LHCN-M2 (cell line): ENCODE measurements at places on chromosomes 2 and 18. TPM values are rescaled to one million over a fixed set of nuclear protein-coding genes. Genes with fewer than 3 reads are reported as not detected.

GRCh38 chr2:3129867-3130266 lies 247.8 kb downstream of the EIPR1 start:
- DNase-seq = no peak

DNA sequence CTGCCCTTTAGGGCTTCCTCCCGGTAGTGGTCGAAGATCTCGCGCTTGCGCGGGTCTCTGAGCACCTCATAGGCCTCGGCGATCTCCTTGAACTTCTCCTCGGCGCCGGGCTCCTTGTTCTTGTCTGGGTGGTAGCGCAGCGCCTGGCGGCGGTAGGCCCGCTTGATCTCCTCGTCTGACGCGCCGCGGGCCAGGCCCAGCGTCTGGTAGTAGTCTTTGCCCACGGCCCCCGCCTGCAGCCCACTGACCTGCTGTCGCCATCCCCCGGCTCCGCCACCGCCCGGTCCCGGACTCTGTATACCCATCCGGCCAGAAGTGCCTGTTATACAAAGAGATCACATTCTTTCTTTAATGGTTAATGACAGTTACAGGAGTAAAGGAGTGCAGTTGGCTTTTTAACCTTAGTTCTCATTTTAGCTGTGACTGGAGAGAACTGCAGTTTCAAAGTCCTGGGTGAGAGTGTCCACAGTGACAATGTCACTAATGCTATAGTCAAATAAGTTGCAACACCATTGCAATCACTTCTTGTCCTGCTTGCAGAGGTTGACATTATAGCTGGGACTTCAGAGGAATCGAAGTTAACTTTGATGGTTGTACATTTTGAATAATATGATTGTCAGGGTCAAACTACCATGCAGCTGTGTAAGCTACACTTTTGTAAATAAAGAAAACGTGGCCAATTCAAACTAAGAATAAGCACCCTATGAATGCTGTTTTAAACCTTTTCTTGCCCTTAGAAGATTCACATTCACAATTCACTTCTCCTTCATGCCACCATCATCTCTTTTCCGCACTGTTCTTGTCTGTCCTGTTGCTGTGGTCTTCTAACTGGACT lies 35.3 kb upstream of the CAVIN2 start:
- DNase-seq = no peak

DNA sequence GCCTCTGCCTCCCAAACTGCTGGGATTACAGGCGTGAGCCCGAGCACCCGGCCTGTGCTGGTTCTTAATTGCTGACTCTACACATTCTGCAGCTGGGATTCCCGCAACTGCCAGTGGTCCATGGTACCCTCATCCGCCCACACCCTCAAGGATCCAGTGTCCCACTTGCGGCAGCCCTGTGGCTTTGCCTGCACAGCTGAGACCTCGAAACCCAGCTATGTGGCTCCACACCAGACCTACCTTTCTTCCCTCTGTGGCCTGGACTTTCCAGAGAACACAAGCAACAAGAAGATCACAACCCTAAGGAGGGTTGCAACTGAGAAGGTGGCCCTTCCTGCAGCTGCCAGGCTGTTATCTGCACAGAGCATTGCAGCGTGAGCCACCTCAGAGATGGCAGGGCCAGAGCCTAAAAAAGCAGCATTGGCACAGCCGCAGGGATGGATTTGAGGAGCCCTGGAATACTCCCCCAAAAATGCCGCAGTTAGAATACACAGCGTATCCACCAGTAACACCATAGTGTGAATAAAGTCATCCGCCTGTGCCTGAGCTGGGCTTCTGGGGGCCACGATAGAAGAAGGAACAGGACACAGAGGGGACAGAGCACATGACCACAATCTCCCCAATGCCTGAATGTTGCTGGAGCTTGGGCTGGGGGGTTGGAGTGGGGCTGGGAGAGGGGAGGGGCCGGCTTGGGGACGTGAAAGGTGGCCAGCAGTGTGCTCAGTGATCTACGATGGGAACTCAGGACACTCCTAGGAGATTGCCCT lies 1.9 kb downstream of the GPR55 start:
- DNase-seq = no peak

DNA sequence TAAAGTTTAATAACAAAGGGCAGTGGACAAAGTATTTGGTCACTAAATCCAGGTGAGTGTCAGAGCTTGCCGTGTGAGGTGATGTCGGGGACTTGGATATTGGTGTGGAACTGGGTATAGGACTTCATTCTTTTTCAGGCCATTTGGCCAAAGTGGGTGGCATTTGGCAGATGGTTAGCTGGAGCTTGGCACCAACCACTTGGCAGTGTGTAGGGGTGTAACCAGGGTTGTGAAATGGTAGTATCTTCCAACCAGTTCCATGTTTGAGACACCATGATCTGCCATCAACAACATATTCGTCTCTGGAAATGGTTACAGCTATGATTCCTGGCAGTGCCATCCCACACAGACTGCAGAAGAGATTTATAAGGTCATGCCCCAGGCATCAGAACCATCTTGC lies 113.9 kb downstream of the CCDC85A start:
- DNase-seq = no peak

DNA sequence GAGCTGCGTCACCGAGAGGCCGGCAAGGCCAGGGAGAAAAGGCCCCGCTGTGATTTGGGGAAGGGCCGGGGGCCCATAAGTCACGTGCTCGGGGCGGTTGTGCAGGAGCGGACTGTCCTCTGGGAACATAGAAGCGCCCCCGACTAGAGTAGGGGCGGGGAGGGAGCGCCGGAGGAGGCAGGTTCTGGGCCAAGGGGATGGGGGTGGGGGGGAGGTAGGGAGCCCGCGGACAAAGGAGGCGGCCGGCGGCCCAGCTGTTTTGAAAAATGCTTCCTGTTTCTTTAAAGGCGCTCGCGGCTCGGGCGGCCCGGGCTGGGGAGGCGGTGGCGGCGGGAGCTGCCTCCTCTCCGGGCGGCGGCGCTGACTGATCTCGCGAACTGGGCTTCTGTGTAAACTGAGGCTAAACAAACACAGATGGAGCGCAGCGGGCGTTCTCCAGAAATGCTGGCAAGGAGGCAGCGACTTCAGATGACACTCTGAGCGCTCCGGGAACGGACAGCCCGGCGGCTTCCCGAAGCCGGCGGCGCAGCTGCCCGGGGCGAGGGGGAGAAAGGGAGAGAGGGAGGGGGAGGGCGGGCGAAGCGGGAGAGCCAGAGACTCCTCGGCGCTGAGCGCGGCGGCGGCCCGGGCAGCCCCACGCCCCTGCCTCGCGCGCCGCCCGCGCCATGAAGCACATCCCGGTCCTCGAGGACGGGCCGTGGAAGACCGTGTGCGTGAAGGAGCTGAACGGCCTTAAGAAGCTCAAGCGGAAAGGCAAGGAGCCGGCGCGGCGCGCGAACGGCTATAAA lies at the start of gene ATOH8:
Gene ATOH8, plus strand, starts transcription at position 467 of the 788 bp plus-strand sequence. Its CDS starts 199 bp downstream, at position 666.
- DNase-seq = peak; percentile 85

DNA sequence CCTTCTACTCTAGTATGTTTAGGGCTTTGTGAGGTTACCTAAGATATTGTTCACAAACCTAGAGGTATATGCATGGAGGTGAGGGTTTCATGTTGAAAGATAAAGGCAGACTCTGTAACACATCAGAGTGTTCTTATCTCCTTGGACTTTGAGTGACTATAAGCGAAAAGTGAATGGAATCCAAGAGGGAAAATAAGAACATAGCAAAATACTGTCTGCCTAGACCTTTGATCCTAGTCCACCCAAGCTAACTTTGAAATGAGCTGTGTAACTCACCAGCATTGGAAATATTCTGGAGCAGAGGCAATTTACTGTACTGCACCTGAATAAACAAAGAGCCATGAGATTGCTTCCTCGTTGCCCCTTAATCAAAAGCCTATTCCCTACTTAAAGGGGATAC lies 28.2 kb upstream of the GALNT1 start:
- DNase-seq = no peak

DNA sequence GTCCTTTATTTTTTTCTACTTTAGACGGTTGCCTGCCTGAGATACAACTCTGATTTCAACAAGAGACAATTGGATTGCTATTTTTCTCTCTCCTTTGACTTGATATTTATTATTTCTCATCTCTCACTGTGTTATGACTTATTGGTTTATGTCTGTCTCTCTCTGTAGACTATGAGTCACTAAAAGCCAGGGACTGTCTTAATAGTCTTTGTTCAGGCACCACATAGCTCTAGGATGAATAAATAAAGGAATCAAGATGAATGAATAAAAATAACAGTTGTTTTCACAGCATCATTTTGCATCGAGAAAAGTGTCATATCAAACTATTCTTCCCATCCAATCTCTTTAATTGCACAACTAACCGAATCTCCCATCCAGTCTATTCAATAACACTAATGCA lies 31.4 kb upstream of the CD28 start:
- DNase-seq = peak; percentile 83

GRCh38 chr2:191811807-191812602 lies 34.9 kb downstream of the CAVIN2 start:
- DNase-seq = peak; percentile 73

GRCh38 chr2:85769983-85770362 lies 16.2 kb downstream of the ATOH8 start:
- DNase-seq = no peak

- DNase-seq = no peak
Observed at GRCh38 chr2:218880102-218880858, at the start of gene WNT10A. TSS of gene WNT10A (plus strand) at chr2:218880852. CDS start at chr2:218880996, 144 bp downstream.

GRCh38 chr2:226652369-226652768 lies 147.3 kb downstream of the IRS1 start:
- DNase-seq = peak; percentile 98

DNA sequence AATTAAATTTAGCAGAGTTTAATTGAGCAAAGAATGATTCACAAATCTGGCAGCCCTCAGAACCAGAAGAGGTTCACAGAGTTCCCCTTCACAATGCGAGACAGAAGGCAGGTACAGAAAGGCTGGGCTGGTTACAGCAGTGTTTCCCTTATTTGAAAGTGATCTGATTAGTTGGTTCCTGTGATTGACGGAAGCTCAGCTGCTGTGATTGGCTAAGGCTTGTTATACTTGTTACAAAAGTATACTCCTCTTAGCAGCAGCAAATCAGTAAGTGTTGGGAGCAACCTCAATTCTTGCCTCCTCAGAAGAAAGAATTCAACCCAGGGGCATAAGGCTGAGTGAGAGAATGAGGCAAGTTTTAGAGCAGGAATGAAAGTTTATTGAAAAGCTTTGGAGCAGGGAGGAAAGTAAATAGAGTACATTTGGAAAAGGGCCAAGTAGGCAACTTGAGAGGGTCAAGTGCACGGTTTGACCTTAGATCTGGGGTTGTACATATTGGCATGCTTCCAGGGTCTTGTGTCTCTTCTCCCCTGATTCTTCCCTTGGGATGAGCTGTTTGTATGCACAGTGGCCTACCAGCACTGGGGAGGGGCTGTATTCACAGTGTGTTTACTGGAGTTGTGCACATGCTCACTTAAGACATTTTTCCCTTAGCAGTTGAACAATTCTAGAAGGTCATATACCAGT lies 431.8 kb upstream of the RAB12 start:
- peak; percentile 21 for DNase-seq

DNA sequence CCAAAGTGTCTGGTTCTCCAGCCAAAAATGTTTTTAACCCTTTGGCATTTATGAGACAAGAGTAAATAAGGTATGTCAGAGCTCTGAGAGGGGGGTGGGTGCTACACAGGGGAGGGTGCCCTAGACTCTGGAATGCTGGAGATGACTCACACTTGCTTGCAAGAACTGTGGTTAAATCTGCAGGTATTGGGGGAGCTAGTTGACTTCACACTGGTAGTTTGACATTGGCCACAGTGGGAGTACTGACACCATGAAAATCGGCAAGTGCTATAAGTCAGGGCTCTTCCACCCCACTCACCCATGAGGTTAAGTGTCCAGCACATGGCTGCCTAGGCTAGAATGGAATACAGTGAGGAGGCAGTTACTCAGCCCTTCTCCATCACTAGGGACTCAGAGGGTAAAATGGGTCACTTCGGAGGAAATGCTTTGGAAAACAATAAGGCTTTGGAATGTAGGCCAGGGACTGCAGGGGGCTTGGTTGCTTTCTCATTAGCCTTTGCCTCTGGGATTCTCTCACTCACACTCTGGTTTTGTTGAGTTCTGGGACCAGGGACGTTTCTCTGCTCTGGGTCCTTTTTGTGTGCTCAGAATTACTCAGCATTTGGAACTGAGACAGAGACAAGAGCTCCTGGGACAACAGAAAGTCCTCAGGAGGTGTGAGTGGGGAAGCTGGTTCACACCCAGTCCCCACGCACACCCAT lies 91.6 kb downstream of the ACKR3 start:
- no peak for DNase-seq

- no peak for DNase-seq
Observed at GRCh38 chr2:139864821-139865302, 1084.7 kb upstream of the NXPH2 start.

DNA sequence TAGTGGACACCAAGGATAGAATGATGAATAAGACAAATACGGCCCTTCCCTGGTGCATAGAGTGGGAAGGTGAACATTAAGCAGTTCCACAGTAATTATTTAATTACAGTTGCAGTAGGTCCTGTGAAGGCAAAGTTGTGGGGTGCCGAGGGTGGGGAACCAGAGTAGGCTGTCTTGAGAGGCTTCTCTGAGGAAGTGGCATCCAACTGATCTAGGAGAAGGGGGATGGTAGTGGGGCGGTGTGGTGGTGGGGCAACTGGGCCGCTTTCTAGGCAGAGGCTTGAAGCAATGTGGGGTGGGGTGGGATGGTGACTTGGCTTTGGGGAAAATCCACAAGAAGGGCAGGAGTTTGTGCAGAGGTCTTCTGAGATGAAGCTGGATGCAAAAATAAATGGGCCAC lies 11.7 kb downstream of the ACSL3 start:
- no peak for DNase-seq

- no peak for DNase-seq
Observed at GRCh38 chr2:44680424-44680971, 261.0 kb upstream of the SIX3 start.

GRCh38 chr18:57915248-57915647 lies 112.1 kb upstream of the ATP8B1 start:
- DNase-seq = peak; percentile 83

GRCh38 chr18:21459706-21460286 lies 140.7 kb downstream of the ESCO1 start:
- peak; percentile 84 for DNase-seq

- no peak for DNase-seq
Observed at GRCh38 chr18:70273021-70273420, 15.8 kb upstream of the SOCS6 start.

DNA sequence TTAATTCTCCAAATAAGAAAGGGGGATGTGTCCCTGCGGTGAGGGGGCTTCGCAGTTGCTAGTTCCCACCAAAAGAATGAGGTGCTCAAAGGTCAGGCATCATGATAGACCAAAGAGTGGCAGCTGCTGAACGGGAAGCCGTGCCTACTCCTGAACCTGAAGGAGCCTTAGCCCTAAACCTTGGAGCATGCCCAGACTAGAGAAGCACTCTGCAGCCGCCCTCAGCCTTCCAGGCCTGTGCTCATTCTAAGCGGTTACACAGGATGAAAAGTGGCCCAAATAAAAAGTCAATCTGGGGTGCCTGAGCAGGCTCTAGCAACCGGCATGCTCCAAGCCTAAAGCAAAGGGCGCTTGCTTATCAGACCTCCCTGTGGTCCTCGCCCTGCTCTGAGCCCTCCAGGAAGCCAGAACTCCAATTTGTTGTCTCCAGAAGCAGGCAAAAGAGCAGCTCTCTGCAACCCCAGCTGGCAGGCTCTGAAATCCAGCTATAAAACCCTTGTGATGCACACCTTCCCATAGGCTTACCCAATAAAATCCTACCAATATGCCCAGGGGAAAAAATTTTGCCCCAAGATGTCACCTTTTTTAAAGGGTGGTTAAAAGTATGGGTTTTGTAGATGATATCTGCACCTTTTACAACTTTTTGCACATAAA lies 17.5 kb downstream of the UXS1 start:
- DNase-seq = no peak

KCNS3 gene
- 1.1 and 3.4 TPM in 2 replicates for total RNA-seq

VAMP8 gene
- total RNA-seq = 21.2 and 27.1 TPM in 2 replicates

TACR1 gene
- total RNA-seq = not detected in 2 replicates

FBXO41 gene
- 4.0 and 4.8 TPM in 2 replicates for total RNA-seq

COL3A1 gene
- total RNA-seq = 569 and 602 TPM in 2 replicates
